GM19239 (cell line): ENCODE measurements at places on chromosomes 1 and 21.

- DNase-seq, result no peak
Observed at GRCh38 chr1:91026777-91027176, 4.9 kb upstream of the ZNF644 start.

DNA sequence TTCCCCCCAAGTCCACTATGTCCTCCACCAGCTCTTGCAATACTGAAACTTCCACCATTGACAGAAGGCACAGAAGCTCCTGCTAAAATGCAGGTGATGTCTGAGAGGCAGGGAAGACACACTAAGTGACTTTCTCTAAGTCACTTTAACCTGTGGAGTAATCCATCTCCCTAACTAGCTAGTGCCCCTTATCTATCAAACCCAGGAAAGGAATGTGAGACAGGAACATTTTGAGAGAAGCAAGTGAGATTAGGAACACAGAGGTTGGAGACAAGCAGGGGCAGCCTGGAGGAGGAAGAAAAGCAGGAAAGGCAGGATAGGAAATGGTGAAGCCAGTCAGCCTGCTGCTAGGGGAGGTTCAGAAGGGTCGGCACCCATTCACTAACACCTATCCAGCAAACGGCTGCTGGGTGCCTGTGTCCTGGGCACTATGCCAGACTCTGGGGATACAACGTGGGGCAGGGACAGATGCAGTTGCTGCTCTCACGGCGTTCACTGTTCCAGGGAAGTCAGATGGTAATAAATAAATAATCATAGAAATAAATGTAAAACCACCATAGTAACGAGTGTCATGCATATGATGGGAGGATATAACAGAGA lies 7.0 kb downstream of the GPA33 start:
- no peak for DNase-seq

DNA sequence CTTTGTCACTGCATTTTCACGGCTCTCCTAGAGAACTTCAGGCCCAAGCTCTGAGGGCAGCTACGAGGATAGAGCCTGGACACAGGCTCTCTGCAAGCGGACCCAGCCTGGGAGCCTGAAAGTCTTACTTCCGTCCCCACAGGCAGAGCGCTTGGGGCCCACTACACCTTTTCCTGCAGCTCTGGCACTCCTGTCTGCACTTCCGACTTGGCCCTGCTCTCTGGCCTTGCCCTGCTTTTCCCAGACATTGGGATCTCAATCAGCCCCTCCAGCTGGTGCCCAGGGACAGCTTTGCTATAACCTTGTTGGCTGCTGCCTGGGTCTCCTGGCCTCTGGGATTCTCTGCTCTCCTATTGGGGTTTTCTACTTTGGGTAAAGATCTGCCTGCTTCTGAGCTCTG lies 27.6 kb downstream of the WNT4 start:
- no peak for DNase-seq

GRCh38 chr1:5481889-5482288 lies 510.3 kb downstream of the NPHP4 start:
- no peak for DNase-seq

GRCh38 chr1:29875557-29876028 lies 639.3 kb downstream of the PTPRU start:
- DNase-seq, result no peak

DNA sequence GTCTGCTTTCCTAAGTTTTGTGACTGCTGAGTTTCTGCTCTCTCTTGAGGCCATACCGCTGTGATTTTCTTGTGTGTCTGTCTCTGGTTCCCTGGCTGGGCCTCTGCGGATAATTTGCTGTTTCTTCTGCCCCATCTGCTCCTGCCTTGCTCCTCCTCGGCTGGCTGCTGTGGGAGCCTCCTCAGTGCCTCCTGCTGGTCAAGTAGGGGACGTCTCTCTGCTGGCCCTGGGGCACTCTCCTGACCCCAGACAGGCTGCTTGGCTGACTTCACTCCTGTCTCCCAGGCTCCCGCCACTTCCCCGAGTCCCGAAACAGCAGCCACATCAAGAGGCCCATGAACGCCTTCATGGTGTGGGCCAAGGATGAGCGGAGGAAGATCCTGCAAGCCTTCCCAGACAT lies 28.5 kb downstream of the ETNK2 start:
- DNase-seq, result no peak

GRCh38 chr1:231549733-231550447 lies 21.4 kb downstream of the TSNAX start:
- DNase-seq, result no peak

GRCh38 chr1:20601129-20601825 lies 12.4 kb downstream of the CDA start:
- no peak for DNase-seq

- no peak for DNase-seq
Observed at GRCh38 chr1:81574408-81574807, 226.3 kb upstream of the ADGRL2 start.

DNA sequence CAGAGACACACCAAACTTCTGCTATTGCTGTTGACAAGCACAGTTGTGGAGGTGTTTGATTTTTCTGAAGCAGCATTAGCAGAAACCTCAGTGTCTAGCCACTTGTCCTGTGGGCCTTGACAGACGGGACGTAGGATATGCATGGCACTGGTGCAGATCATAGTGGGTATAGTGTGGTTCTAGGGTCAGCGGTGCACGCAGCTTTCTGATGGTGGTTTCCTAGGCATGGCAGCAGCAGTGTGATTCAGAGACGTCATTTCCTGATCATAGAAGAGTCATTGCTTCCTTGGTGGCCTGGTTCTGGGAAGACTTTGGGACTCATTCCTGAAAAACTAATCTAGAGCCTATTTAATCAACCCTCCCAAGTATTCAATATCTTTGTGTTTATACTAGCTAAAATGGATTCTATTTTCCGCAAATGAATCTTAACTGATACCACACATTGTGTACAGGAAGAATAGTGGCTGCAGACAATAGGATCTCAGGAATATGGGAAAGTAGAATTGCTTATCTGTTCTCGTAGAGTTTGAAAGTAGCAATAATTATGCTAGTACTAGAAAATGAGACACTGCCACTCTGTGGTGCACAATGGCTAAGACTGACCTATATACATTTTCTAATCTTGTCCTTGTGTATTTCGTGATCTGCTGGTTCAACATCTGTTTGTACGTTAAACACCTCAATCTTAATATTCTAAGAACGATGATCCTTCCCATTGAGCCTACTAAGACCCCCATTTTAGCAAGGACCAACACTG lies 2.8 kb upstream of the USP1 start:
- no peak for DNase-seq

DNA sequence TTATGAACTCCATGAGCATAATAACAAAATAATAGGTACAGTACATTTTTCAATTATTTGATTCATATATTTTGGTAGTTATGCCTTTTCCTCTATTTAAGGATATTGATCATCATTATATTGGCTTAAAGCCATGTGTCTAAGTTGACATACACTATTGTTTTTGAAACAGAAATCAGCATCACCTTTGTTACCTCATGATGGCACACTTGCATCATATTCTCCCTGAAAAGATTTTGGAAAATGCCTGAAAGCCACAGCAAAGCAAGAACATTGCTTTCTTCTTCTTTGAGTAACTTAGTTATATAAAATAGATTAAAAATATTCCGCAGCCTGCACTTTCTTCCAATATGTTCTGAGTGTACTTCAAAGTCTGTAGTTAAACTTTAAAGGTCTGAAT lies 33.3 kb downstream of the TMPRSS15 start:
- DNase-seq, result no peak

DNA sequence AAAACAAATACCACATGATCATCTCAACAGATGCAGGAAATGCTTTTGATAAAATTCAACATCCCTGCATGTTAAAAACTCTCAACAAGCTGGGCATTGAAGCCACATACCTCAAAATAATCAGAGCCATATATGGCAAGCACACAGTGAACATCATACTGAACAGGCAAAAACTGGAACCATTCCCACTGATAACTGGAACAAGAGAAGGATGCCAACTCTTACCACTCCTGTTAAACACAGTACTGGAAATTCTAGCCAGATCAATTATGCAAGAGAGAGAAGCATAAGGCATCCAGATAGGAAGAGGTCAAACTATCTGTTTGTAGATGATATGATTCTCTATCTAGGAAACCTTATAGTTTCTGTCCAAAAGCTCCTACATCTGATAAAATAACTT lies 91.6 kb downstream of the DNAH14 start:
- DNase-seq, result no peak

DNA sequence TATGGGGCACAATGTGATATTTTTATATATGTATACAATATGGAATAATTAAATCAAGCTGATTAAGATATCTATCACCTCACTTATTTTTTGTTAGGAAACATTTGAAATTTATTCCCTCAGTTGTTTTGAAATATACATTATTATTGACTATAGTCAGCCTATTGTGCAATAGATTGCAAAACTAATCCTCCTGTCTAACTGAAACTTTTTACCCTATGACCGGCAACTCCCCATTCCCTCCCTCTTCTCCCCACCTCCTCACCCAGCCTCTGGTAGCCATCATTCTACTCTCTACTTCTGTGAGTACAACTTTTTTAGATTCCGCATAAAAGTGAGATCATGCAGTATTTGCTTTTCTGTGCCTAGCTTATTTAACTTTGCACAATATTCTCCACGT lies 117.7 kb upstream of the SGIP1 start:
- DNase-seq, result no peak

DNA sequence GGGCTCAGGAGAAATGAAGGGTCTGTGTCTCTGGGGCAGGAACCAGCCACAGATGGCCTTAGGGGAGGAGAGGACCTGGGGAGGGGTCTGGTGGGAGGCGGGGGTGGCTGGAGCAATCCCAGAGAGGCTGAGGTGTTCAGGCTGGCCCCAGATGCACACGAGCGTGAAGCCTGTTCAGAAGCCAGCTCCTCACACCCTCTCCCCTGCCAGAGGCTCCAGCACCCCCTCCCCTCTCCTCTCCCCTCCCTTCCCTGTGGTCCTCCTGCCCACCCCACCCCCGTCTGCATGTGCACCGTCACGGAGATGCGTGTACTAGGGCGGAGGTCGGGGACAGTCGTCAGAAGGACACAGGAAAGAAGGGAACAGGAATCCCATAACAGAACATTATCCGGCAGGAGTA lies 115.0 kb upstream of the COL6A1 start:
- DNase-seq, result no peak

GRCh38 chr21:36203603-36203889 lies 46.9 kb downstream of the DOP1B start:
- peak; percentile 20 for DNase-seq

DNA sequence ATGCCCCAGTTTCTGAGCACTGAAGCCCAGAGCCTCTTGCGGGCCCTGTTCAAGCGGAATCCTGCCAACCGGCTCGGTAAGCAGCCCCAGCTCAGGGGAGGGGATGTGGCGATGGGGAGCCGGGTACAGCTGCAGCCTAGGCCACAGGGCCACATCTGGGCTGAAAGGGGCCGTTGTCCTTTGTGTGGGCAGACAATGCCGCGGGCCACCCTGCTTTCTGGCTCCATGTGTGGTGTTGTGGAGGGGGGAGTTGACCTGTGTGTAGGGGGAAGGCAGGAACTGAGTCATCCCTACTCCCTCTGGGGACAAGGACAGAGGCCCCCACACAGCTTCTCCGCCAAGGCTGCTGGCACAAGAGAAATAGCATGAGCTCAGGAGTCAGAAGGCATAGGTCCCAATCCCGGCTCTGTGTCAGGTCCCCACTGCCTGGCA lies 26.0 kb downstream of the RPS6KA1 start:
- DNase-seq, result no peak

GRCh38 chr1:209512821-209513220 lies 70.7 kb upstream of the CAMK1G start:
- no peak for DNase-seq

DNA sequence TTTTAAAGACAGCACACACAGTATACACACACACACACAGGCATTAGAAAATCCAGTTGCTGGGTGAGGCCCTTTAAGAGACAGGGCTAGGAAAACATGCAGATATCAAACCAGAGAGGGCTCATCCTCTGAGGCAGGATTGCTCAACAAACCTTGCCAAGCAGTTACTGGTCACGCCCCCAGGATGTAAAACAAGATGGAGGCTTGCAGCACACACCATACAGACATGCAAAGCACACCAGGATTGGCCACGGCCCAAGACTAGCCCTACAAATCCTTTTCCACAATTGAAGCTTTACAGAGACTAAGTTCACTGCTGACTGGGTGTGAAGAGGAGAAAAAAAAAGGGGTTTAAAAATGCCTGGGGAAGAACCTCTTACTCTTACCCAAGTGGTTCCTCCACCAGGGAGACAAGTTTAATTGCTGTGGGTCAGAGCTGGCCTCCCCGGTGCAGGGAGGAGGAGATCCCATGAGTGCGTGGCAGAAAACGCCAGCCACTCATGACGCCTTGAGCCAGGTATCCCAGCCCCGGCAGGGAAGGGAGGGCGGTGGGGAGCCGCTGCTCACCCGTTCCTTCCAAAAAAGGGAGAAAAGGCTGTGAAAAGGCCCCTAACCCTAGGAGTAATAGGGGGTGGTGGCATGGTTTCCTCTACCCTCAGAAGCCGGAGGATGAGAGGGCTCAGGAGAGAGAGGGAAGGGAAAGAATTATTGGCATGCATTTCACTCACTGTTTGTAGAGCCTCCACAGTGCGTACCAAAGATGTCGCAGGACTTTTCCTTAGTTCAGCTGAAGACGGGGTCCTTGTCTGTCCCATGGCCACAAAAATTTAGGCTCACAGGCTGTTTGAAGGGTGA lies 594.6 kb upstream of the ZP4 start:
- no peak for DNase-seq

- no peak for DNase-seq
Observed at GRCh38 chr1:172820475-172821158, 161.7 kb downstream of the FASLG start.

- DNase-seq, result peak; percentile 20
Observed at GRCh38 chr1:231931846-231932454, 305.4 kb downstream of the DISC1 start.

GRCh38 chr1:182069028-182069466 lies 7.5 kb upstream of the ZNF648 start:
- DNase-seq, result peak; percentile 52

GRCh38 chr1:61238359-61238665 lies 156.0 kb downstream of the NFIA start:
- DNase-seq, result no peak

GRCh38 chr1:4853904-4854303 lies 199.5 kb downstream of the AJAP1 start:
- DNase-seq, result no peak

- no peak for DNase-seq
Observed at GRCh38 chr1:201371792-201372191, 5.7 kb downstream of the TNNT2 start.

DNA sequence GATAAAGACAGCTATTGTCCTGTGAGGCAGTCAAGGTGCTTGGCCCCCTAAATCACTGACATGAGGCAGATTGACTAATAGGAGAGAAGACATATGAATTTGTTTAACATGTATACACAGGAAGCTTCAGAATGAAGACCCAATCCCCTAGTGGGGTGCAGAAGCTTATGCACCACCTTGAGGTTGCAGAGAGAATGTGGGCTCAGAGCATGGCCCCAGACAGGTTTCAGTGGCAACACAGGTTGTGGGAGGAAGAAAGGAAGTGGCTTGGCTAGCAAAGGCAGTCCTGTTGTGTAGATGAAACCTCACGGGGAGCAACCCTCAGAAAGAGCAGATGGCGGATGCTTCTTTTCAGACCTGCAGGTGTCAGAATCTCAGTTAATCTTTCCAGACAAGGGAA lies 37.0 kb upstream of the PARP1 start:
- DNase-seq, result peak; percentile 70

- DNase-seq, result no peak
Observed at GRCh38 chr1:240337781-240338180, 246.1 kb downstream of the FMN2 start.

DNA sequence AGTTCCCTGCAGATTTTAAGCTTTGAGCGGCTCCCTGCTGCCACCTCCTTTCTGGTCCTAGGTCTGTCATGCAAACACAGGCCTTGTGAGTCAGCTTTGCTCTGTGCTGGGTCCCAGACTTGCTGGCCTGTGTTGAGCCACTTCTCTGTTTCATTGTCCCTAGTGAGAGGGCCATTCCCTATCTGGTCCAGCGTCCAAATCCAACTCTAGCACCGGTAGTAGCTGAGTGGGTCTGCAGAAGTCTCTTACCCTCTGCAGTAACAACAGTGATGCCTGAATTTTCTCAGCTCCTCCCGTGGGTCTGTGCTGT lies 5.8 kb downstream of the TTC22 start:
- DNase-seq, result no peak
